ENCODE measurements at places on chromosomes 2 and 18.

GRCh38 chr2:234259440-234259839 lies 208.9 kb downstream of the SPP2 start:
- DNase-seq: no peak

DNA sequence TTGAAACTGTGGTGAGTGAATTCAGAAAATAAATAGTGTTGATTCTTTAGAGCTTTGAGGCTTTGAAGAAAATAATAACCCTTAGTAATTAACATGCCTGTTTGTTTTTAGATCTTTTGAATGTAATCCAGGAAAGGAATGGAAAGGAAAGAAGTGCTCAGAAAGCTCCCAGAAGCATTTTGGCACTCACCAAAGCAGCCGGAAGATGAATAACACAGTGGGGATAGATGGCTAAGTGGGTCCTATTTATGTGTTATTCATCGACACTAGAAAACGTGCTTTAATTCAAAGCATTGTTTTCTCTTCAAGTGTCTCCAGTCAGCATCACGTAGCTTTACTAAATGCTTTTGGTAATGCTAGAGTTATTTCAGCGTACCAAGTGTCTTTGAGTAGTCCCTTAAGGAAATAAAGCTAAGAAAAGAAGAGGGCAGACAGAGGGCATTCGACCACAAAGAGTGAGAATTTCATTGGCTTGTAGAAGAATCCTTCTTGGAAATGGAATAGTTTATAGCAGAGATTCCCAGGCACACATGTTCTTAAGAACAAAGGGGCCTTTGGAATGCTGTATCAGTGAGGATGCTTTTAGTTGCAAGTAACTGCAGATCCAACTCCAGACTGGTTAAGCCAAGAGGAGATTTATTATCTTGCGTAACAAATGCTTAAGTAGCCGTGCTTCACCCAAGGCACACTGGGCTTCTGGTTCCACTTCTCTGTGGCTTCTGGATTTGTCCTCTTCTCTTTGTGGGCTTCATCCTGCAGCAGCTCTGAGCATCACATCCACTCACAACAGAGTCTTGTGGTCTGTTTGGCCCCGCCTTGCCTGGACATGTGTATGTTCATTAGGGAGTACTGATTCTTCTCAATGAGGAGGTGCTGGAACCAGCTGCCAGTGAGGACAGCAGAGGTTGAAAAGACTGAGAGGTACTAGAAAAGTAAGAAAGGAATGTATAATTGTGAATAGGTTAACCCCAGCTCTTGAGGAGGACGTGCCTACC lies 63.6 kb upstream of the LTBP1 start:
- DNase-seq: no peak

DNA sequence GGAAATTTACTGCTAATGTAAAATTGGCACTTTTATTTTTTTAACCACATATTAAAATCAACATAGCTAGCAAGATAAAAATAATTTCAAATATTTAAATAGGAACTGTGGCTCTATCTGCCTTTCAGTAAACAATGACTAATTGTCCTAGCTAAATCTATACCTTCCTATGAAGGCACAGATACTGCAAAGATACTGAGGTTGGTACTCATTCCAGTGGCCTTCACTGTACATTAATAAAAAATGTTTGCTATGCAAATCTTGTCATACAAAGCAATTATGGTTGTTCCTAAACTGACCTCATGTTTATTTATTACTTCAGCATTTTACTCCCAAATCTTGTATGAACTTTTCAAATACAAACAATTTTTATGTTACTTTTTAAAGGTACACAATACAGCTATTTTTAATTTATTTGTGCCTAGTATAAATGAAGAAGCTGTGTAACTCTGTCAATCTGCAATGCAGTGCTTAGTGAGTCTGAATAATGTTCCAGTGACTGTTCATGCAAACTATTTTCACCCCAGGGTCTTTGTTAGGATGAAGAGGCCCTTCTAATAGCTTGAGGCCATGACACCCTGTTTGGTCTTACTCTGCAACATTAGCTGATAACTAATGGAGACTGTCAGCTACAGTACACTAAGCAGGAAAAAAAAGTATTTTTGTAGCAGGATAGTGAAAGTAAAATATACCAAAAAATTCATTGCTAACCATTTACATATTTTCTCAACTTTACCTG lies 9.3 kb upstream of the ERBB4 start:
- DNase-seq: no peak

- no peak for DNase-seq
Measured at GRCh38 chr2:183993052-183993451, 605.3 kb upstream of the ZNF804A start.

- no peak for DNase-seq
Measured at GRCh38 chr2:237011206-237011795, 74.4 kb upstream of the COPS8 start.

GRCh38 chr2:238722883-238723282 lies 125.0 kb upstream of the TWIST2 start:
- DNase-seq: no peak

DNA sequence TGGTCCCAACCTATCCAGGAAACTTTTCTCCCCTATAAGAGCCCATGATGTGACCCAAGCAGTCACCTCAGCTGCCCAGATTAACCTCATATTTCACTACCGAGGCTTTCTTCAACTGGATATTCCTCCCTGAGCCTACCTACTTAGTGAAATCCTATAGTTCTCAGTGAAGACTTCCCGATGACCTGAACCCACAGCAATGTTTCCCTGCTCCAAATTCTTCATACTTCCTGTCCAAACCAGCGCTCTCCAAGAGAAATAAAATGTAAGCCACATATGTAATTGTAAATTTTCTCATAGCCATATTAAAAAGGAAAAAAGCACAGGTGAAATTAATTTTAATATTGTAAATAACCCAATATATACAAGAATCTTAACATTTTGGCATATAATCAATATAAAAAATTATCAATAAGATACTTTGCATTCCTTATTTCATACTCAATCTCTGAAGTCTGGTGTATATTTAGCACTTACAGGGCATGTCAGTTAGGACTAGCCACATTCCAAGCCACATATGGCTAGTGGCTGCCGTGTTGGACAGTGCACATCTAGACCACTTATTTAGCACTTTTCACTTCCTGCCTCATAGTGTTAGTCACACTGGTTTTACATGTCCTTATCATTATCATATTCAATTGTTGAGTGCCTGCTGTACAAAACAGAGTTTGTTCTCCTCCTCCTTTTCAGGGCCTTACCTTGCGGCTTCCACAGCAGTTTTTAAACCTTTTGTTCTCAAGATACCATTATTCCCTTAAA lies 1.9 kb upstream of the STAT4 start:
- DNase-seq: no peak

DNA sequence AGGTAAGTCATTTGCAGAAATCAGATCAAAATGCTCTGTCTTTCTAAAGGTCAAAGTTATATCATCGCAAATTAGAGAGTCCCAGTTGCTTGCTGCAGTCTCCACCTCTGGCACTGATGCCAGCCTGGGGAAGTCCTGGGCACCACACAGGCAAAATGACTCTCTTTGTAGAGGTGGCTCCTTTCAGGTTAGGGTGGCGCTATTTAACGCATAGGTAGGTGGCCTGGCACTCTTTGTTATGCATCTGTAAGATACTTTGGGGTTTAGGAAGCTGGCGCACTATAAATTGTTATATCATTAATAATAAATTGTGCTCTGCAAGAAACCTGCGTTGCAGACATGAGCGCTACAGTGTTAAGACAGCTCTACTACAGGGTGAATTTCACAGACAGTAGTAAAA lies 268.5 kb downstream of the ICOS start:
- no peak for DNase-seq

DNA sequence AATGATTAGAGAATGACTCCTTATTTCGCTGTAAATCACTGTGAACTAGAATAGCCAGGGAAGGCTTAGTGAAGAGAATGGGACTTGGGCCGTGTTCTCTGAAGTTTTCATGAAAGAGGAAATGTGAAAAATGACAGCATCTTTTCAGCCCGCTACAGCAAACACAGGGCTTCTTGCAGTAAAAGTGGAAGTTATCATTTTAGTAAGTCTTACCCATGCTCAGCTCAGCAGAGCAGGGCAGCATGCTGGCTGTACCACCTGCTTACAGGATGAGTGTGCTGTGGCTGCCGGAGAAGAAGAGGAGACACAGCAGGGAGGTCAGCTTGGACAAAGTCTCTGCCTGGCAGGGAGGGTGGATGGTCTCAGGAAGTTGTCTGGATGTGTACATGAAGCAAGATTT lies 300.7 kb upstream of the DLGAP1 start:
- no peak for DNase-seq

DNA sequence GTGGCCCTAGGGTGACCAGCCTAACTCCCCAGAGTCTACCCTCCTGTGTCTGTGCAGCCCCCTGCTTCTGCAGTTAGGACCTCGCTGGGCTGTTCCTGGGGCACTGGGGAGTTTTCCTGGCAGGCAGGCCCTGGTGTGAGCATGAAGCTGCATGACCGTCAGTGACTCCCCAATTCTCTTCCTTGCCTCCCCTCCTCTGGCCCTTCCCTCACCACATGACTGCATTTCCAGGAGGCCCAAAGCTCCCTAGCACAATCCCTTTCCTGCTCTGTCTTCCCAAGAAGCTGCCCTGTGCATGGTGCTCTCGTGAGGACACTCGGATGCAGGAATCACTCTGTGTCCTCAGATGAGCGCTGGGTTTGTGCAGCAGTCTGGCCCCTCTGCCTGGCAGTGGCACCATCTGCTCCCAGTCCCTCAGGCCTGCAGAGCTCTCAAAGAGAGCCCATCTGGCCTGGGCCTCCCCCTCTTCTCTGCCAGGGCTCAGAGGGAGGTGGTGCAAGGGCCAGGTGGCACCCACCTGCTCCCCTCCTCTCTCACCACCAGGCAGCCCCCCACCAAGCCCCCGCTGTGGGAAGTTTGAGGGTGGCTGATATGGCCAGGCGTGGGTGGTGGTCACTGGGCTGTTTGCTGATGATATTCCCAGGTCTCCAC lies 125.6 kb upstream of the HS6ST1 start:
- no peak for DNase-seq

DNA sequence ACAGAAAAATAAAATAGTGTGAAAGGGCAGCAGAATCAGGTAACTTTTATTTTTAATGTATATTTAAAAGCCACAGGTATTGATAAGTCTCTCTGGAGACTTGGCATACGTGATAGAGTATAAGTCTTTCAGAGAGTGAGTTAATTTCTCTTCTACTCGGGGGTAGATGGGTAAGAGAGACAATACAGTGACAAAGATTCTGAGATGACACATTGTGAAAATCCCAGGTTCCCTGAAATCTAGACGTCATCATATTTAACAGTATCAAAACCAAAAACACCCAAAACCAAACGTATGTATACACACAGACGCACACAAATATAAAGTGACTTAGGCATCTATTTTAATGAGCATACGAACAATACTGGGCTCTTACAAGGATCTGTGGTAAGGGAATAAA lies 33.3 kb downstream of the NIF3L1 start:
- DNase-seq: no peak

DNA sequence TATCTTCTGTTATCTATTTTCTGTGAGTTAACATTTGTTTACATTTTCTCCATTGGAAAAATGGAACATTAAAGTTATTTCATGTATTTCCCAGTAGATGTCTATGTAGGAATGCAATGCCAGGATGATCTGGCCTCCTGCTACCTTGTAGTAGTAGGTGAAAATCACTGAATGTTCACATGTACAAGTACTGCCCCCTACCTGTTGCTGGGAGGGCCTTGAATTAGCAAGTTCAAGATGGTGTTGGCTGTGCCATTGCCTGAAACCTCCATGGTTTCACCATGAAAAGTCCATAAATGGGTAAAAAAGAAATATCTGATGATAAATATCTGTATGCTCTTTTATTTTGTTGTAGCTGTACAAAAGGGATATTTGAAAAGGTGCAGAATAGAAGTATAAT lies 30.7 kb downstream of the XRCC5 start:
- no peak for DNase-seq

DNA sequence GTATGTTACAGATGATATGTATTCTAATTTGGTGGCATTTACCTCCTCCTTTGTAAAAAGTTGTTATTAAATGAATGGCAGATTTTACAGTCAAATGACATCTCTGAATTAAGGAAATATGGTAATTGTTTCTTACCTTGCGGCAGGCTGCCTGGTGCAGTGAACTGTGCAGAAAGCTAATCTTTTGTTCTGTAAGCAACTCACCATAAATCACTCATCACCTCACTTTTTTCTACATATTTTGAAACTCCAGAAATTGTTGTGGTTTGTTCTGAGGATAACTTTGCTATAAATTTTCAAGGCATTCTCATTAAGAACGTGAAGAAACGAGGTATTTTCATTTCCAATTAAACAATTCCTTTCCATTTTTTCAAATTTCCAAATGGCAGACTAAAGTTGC lies 52.7 kb downstream of the ST6GAL2 start:
- no peak for DNase-seq

DNA sequence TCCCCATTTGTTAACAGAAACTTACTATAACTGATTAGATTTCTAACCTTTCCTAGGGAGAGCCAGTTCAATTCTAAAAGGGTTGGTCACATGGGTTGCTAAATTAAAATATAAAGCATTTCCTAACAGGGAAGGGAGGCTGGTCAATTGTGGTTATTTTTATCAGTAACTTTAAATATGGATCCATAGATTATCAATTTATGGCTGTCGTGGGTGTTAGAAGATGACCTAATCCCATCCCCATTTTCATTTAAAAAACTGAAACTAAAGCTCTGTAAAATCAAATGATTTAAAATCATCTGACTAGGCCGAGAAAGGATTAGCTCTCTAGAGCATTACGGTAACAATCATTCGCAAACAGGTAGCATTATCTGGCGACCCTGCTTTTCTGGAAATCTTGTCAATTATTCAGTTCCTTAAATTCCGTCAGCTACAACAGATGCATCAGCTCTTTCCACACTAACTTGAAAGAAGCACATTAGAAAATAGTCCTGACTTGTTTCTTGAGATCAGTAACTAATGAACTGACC lies 953 bp upstream of the HNRNPA3 start:
- no peak for DNase-seq

DNA sequence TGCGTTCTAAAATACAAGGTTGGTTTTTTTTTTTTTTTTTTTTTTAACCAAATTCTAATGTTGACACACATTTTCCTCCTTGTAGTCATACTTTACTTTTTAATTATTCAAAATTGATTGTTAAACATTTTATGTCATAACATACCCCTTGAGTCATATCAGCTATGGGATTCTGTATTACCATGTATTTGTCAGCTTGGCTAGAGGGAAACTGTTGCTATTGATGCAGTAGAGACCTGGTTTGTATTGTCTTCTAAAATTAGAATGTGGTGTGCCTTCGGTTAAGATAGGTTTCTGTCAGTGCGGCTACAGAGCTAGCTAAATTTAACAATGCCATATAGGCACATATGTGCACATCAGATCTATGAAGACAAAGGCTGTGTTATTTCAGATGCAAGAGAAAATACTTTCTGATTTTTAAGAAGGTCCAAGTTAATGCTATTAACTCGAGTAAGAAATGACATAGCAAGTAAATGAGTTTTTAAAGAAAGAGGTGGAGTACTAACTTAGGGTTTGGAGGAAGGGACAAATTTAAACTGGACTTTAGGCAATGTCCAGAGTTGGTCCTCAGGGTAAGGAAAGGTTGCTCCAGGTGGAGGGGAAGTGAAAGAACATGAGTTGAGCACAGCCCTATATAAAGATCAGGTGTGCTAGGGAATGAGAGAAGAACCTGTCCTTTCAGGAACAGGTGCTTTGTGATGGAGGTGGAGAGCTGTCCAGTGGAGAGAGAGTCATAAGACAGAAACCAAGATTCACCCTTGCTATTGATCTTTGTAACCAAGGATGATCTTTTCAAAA lies 152.3 kb downstream of the PRPF40A start:
- DNase-seq: no peak
